ENCODE measurements at places on chromosomes 2 and 18. TPM values are rescaled to one million over a fixed set of nuclear protein-coding genes. Genes with fewer than 3 reads are reported as not detected.

SH3YL1 gene
- total RNA-seq = 26.6 TPM

GRCh38 chr2:13128139-13128538, 411.4 kb downstream of the TRIB2 start:
- DNase-seq = no peak

REG3A gene
- not detected for total RNA-seq

IL36G gene
- total RNA-seq = not detected

GRCh38 chr2:120203251-120204021, 19.8 kb downstream of the TMEM185B start:
- no peak for DNase-seq

PREB gene
- 106 TPM for total RNA-seq

- no peak for DNase-seq
These were observed 118.8 kb downstream of the MEP1B start for GRCh38 chr18:32308493-32309120.

DNA sequence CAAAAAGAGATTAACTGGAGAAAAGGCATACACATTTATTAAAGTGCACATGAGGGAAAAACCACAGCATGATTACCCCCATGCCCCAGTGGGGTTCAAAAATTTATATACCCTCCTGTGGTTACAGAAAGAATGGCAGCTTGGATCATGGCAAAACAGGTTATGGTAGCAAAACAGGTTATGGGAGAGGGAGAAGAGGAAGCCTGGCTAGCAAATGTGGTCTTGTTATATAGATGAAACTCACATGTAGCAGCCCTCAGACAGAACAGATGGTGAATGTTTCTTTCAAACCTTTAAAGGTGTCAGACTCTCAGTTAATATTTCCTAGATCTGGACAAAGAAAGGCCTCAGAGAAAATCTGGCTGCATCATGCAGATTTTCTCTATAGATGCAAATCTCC, 178.2 kb upstream of the ZC3H15 start:
- no peak for DNase-seq

GRCh38 chr18:76981396-76981968, 151.1 kb downstream of the MBP start:
- peak; percentile 50 for DNase-seq

DNA sequence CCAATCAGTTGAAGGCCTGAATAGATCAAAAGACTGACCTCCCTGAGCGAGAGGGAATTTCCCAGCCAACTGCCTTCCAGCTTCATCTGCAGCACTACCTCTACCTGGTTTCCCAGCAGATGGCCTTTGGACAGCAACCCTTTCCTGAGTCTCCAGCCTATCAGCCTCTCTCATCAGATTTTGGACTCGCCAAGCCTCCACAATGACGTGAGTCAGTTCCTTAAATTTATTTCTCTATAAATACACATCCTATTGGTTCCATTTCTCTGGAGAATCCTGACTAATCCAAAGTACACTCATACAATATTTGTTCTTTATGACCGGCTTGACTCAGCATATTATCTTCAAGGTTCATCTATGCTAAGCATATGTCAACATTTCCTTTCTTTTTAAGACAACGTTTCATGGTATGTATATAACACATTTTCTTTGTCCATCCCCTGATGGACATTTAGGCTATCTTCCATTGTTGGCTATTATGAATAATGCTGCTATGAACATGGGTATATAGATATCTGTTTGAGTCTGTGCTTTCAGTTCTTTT, 294.6 kb downstream of the LRATD1 start:
- no peak for DNase-seq

- DNase-seq = no peak
These were observed 16.7 kb upstream of the ADGRF3 start for GRCh38 chr2:26363323-26363722.

- no peak for DNase-seq
These were observed 322.0 kb downstream of the PRKCE start for GRCh38 chr2:45973426-45973825.

GREB1 gene
- total RNA-seq = 7.3 TPM

SERPINB2 gene
- not detected for total RNA-seq

- DNase-seq = no peak
These were observed 197.5 kb upstream of the COPS8 start for GRCh38 chr2:236887953-236888793.

FAM161A gene
- total RNA-seq = 6.3 TPM

Measured in OCI-LY7 (cell line).